Effector CD8-positive, alpha-beta T cell (primary cell): ENCODE measurements at places on chromosomes 3 and 15.

DNA sequence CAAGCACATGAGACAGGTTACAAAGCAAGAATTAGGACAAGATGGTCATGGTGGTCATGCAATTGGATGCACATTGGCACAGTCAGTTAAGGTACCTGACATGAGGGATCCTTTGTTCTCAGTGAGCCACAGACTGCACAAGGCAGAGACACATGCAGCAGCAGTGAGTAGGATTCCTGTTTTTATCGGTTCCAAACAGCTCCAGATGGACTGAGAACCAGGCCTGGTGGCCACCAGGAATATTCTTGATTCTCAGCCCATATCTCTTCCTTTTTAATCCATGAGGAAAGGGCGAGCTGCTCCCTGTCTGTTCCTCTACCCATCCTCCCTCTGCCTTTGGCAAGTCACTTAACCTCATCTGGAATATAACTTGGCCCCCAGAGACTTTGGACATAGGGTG, 410.8 kb downstream of the GAP43 start:
- DNase-seq = no peak

GRCh38 chr3:57151021-57151449, 14.1 kb downstream of the IL17RD start:
- no peak for DNase-seq

DNA sequence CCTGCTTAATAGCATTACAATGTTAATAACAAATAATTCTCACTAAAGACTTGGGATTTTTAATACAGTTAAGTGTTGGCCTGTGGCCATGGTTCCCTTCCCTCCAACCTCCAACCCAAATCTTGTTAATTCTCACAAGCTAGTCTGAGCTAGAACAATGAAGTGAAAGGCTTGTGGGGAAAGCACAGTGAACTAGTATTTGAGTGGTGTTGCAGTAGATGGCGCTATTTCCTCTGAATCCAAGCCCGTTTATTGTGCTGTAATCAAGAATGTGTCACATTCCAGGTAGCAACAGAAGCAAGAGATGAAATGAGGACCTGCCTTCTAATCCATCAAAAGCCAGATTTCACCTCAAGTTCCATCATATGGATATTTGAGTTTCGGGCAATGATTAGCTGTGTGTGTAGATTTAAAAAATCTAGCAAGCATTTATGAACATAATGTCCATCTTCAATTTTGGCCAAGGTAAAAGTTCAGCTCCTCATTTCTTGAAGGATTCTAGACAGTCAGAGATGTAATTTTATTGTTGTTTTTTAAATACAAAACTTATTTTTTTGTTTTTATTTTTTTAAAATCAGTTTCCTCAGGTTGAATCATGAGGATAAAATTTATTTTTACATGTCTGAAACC, 160.7 kb downstream of the SQOR start:
- no peak for DNase-seq

DNA sequence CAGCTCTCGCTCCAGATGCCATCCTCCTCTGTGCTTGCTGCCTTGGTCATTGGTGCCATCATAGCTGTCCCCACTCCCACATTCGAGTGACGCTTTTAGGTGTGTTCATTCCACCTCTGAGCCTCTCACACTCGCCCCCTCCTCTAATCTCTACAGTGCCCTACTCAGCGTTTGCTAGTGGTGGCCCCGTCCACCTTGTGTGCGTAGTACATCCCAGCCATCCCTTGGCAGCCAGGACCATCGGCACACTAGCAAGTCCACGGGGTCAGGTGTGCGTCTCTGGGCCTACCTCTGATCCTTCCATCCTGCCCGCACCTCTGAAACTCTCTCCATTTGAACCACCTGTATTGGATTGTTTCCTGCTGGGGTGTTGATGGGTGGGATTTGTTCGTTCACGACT, 54.2 kb upstream of the RGMA start:
- no peak for DNase-seq

GRCh38 chr3:29515451-29515850, 234.6 kb downstream of the RBMS3 start:
- no peak for DNase-seq

DNA sequence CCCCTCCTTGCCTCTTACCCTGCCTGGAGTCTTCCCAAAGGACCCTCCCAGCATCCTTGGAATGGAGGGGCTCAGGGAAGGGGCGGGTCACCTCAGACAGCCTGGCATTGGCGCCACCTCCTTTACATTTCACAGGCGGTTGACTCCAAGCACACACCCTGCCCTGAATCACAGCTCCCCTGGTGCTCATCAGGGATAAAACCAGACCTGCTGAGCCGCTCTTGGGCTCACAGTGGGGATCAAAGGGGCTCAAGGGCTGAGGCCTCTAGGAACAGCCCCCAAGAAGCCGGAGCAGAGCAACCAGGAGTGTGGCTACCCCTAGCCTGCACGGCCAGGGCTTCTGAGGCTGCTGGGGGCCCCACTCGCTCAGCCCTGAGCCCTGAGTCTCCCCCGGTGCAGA, 16.6 kb downstream of the LINGO1 start:
- DNase-seq = no peak

DNA sequence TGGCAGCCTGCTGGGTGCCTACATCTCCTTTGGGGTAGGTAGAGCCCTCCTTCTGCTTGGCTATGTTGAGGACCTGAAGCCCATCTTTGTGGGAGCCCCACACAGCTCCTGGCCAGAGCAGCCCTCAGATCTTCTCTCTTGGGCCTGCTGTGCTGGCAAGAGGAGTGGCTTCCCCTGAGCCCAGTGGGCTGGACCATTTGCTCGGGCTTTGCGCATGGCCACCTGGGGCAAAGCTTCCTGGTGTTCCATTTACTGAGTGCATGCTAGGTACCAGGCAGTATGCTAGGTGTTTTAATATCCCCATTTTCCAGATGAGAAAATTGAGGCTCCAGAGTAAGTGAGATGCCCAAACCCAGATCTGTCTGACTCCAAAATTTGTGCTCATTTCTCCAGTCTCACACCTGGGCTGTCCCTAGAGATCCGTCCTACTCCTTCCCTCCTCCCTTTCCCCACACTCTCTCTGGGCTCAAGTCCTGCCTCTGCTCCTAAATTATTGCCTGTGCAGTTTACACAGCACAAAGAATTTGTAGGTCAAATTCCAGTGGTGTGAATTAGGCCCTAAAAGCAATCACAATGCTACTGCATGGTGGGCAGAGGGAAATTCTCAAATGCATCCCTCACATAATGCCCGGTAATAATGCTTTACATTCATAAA, 39.7 kb downstream of the SLC28A1 start:
- no peak for DNase-seq

- DNase-seq = no peak
These were observed 415.3 kb downstream of the CNTN4 start for GRCh38 chr3:2513986-2514385.

- DNase-seq = peak; percentile 13
These were observed 47.4 kb upstream of the CRTC3 start for GRCh38 chr15:90482124-90483011.

DNA sequence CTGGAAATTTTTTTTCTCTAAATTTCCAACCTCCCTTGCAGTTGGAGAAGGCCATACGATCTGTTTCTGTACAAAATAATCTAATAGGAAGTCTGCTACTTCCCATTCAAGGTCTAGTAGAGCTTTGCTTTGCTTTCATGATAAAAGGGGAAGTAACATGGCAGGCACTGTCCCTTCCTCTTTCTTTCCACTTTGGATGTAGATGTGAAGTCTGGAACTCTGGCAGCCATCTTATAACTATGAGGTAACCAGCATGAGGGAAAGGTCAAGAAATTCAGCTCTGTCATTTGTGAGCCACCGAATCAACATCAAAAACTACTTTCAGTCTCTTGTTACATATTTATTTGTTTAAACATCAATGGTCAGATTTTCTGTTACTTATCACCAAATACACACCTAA, 156.3 kb downstream of the MTHFS start:
- DNase-seq = no peak

DNA sequence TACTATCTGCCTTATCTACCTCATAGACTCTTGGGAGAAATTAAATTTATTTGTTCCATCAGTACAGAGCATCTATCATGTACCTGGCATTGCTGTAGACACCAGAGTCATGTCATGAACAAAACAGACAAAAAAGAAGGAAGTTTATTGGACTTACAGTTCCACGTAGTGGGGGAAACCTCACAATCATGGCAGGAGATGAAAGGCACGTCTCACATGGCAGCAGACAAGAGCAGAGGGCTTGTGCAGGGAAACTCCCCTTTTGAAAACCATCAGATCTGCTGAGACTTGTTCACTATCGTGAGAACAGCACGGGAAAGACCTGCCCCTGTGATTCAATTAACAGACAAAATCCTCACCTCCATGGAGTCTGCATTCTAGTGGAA, 25.6 kb upstream of the ACAP2 start:
- DNase-seq = no peak

DNA sequence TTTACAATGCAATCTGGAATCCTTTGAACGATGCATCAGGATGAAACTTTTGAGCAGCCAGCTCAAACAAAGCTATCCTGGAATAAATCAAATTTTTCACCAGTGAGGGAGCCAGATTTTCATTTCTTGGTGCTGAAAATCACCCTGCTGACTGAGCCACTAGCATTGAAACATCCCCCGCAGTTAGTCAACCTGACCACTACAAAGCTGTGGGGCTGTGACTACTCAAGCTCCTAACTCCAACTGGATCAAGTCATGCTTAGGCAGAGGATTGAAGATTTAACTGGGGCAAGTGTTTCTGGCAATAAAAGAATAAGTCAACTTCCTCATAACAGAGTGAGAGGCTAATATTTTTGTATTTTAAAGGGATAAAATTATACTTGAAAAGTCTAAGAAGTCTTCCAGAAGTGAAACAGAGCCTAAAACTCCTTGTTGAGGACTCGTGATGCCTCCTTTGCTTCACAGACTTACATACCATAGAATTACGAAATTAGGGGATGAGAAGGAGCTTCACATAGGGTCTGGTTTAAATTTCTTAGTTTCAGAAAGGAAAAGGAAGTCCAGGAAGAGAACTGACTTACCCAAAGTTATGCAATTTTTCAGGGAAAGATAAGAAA, 177.8 kb downstream of the SERPINI1 start:
- DNase-seq = no peak

GRCh38 chr3:29478611-29479010, 197.7 kb downstream of the RBMS3 start:
- no peak for DNase-seq

DNA sequence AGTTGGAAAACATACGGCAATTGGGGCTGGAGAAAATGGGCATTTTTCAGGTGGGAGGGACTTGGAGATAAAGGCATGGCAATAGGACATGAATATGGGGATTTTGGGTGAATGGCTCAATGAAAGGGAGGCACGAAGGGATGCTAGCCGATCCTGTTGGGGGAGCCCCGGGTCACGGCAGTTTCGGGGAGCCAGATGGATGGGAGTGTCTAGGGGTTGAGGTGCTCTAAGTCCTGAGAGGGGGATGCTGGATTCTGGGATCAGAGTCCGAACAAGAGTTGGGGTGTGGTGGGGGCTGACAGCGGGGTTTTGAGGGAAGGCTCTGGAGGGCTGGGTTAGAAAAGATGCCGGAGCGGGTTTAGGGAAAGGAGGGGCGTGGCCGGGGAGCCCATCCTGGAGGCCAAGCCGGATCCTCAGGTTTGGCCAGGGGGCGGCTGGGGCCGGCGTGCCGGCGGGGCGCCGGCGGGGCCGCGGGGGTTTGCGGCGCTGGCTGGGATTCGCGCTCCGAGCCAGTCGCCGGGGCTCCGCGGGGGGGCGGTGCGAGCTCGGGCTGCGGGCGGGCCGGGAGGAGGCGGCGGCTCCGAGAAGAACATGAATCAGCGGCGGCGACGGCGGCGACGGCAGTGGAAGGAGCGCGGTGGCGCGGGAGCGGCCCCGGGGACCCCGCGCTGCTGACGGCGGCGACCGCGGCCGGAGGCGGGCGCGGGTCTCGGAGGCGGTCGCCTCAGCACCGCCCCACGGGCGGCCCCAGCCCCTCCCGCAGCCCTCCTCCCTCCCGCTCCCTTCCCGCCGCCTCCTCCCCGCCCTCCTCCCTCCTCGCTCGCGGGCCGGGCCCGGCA, at the start of gene TYRO3:
Gene TYRO3 (plus strand): TSS at position 813 of the 839 bp plus-strand sequence. CDS start 46 bp downstream, outside the sequence.
- DNase-seq = peak; percentile 47

DNA sequence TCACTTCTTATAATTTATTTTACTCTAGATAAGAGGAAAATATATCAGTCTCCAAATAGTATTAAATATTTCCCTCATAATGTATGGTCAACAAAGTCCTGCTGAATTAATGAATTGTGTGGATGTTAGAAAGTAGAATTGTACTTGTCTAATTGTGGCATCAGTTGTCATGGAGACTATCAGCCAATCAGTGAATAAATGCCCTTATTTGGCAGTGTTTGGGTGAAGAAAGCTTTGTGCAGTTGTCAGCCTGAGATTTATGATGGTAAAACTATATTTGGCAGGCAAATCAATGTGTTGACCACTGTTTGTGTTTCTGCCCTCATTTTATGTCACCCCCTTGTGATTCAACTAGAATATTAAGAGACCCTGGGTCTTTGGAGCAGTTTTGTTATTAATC, 293.6 kb upstream of the MDFIC2 start:
- no peak for DNase-seq

GRCh38 chr3:189394599-189395121, 222.9 kb downstream of the TPRG1 start:
- no peak for DNase-seq
